ENCODE measurements at places on chromosomes 2 and 18.

- DNase-seq, result no peak
These were observed 1097.2 kb upstream of the CNTNAP5 start for GRCh38 chr2:122927710-122928557.

DNA sequence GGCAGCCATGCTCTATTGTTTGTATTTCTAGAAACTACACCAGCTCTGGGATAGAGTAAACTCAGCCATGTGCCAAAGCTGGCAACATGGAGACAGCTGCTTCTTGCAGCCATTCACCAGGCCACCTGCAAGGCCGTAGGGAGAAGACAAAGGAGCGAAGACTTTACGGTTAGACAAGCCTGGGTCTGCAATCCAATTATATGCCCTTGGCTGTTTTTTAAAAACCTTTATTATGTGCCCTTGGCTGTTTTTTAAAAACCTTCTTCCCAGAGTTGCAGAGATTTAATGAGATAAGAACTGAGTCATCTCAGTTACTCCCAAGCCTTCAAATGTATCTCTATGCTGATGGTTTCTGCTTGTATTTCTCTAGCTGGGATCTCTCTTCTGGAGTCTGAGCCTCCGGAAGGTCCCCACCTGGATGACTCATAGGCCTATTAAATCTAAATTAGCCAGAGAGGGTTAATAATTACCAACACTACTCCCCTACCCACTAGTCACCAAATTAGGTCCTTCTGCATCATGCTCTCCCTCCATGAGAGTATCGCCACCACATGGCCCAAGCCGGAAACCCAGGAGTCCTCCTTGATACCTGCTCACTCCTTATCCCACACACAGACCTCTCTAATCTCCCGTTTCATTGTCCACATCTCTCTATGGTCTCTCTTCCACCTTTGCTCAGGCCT lies 17.5 kb upstream of the DPP4 start:
- DNase-seq, result peak; percentile 46

DNA sequence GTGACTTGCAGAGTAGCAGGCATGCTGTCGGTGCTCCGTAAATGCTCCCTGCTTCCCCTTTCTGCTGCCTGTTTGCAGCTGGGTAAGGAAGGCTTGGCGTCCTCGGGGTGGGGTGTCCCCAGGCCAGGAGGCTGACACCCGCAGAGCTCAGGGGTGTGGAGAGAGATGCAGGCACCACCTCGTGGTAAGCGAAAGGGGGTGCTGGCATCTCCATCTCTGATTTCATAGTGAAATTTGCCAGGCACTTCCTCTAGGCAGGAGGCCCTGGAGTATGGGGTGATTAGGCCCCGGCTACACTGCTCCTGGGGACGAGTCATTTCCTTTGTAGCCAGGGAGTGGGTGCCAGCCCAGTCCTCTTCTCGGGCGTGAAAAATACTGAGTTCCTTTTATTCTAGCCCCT lies 160.4 kb downstream of the KLHL29 start:
- DNase-seq, result peak; percentile 32

GRCh38 chr2:17327649-17328048 lies 190.6 kb downstream of the RAD51AP2 start:
- peak; percentile 16 for DNase-seq

GRCh38 chr2:157355618-157356017 lies 30.0 kb upstream of the ERMN start:
- DNase-seq, result peak; percentile 28

GRCh38 chr2:188050726-188051125 lies 240.9 kb upstream of the GULP1 start:
- DNase-seq, result no peak

All from epithelial cell of esophagus (primary cell).